ENCODE measurements at places on chromosomes 13 and 19. TPM values are rescaled to one million over a fixed set of nuclear protein-coding genes. Genes with fewer than 3 reads are reported as not detected.

SIGLEC9 gene
- total RNA-seq: 4.8 TPM

DNA sequence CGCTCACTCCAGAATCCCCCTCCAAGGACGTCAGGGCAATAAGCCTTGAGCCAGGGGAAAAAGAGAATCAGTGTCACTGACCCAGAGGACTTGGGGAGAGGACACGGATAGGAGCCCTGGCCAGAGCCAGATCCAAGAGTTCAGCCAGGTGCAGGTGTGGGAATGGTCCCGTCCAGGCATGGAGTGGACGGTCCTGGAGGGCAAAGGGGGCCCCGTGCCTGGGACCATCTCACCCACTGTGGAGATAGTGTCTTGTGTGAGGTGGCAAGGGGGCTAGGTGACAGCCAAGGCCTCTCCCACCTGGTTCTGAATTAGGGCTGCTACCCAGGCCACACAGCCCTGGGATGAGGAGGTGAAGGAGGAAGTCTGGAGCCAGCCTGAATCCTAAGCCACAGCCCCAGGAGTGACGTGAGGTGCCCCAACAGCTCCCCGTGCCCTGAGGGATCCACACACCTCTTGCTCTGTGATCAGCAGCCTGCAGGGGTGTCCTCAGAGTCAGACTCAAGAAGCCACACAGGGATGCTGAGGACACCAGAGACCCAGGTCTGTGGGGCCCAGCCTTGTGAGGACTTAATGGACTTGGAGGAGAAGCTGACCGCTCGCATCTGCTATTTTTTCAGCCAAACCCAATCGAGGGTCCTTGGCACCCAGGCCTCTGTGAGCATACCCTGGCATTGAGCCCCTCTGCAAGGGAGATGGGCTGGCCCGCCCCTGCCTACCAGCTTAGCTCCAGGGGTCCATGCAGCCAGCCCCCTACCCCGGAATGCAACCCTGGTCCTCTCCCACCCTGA is 16.4 kb upstream of the ZNF14 start:
- no peaks in the 10 kb centered on the region for H3K4me1 ChIP-seq
- H3K36me3 ChIP-seq: no peaks in the 10 kb centered on the region
- DNase-seq: no peak

DNA sequence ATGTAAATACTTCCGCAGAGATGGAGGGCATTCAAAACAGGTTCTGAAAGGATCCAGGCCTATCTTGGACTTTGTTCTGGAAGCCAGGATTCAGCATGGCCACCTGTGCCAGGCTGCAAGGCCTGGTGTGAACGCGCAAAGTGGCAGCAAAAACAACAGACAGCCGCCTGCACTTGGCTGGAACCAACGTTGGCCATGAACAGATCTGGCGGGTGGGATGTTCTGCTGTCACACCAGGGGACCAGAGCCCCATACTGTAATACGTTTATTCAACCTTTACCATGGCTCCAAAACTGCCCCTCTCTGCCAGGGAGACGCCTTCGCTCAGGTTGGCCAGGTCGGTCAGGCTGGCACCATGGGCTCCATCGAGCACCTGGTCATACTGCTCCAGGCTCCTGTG is 69.7 kb downstream of the EPS15L1 start:
- H3K36me3 ChIP-seq: peaks cover 60% of the 10 kb centered on the region
- no peak for DNase-seq
- H3K4me1 ChIP-seq: no peaks in the 10 kb centered on the region
- H3K4me3 ChIP-seq: no peak overlapping the region
- H3K27me3 ChIP-seq: no peaks in the 10 kb centered on the region
- H3K27ac ChIP-seq: no peak overlapping the region

DNA sequence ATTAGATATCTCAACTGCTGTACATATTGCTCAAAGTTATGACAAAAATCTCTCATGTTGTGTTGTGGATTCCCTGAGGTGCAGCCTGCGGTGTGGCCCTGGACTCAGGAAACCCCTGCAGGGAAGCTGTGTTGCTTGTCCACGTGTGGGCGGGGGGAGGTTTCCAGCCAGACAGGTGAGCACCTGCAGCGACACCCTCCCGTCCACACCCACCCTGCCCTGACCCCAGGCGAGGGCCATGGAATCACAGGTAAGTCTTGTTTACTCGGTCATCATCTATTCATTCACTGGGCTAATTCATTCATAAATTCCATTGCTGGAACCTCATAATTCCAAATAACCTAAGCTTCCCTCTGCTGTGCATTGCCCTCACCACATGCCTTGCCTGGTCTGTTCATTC is 14.1 kb downstream of the PLPP2 start:
- H3K4me3 ChIP-seq: no peak overlapping the region
- peaks cover 6% of the 10 kb centered on the region for H3K27me3 ChIP-seq
- no peak overlapping the region for H3K27ac ChIP-seq
- H3K4me1 ChIP-seq: no peaks in the 10 kb centered on the region

GRCh38 chr19:656751-657559 is 6.1 kb downstream of the RNF126 start:
- no peak overlapping the region for H3K4me3 ChIP-seq
- H3K36me3 ChIP-seq: no peaks in the 10 kb centered on the region
- no peaks in the 10 kb centered on the region for H3K27me3 ChIP-seq

DNA sequence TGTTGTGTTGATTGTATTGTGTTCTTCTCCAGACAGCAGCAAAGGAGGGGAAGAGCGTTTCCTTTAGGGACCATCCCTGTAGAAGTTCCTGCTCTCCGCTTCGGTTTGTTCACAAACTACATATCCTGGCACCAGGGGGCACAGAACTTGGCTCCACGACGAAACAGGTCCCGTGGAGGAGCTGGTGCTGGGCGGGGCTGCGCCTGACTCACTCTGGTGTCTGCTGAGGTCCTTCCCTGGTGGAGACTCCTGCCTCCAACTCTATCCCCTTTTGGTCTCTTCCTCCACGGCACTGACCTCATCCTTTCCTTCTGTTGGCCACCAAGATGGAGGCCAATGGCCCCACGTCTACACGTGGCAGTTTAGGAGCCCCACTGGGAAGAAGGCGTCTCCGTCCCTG is 14.7 kb downstream of the TMPRSS9 start:
- H3K27me3 ChIP-seq: no peaks in the 10 kb centered on the region
- H3K27ac ChIP-seq: no peak overlapping the region
- no peak for DNase-seq

KCNRG gene
- total RNA-seq: 2.1 TPM

UPK1A gene
- not detected for total RNA-seq

GRCh38 chr19:41904118-41904870 is 21.3 kb downstream of the ARHGEF1 start:
- H3K36me3 ChIP-seq: peaks cover 62% of the 10 kb centered on the region
- H3K27me3 ChIP-seq: no peaks in the 10 kb centered on the region
- peaks cover 3% of the 10 kb centered on the region for H3K4me1 ChIP-seq
- no peak overlapping the region for H3K4me3 ChIP-seq

GRCh38 chr13:48334534-48335127 is 31.1 kb downstream of the RB1 start:
- no peak overlapping the region for H3K4me3 ChIP-seq
- no peaks in the 10 kb centered on the region for H3K27me3 ChIP-seq
- no peak for DNase-seq
- peaks cover 2% of the 10 kb centered on the region for H3K4me1 ChIP-seq
- no peaks in the 10 kb centered on the region for H3K36me3 ChIP-seq

DDX39A gene
- total RNA-seq: 54.7 TPM

- no peaks in the 10 kb centered on the region for H3K4me1 ChIP-seq
- H3K4me3 ChIP-seq: no peak overlapping the region
- DNase-seq: peak; percentile 59
- no peaks in the 10 kb centered on the region for H3K36me3 ChIP-seq
These were observed 20.4 kb upstream of the ZNF91 start for GRCh38 chr19:23415561-23416191.

VRK3 gene
- 16.2 TPM for total RNA-seq

DNA sequence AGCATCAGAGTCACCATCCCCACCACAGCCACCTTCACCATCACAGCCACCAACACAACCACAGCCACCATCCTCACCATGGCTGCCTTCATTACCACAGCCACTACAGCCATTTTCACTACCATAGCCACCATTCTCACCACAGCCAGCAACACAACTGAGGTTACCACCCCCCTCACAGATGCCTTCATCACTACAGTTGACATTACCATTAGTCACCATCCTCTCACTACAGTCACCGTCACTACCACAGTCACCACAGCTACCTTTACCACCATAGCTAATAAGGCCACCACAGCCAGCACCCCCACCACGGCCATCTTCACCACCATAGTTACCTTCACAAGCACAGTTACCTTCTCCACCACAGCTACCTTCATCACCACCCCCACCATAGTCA is 269.6 kb downstream of the DNAJC15 start:
- no peak overlapping the region for H3K4me3 ChIP-seq
- H3K4me1 ChIP-seq: peaks cover 7% of the 10 kb centered on the region
- DNase-seq: no peak
- H3K27me3 ChIP-seq: no peaks in the 10 kb centered on the region

GRCh38 chr13:38538422-38538821 is 148.5 kb upstream of the FREM2 start:
- H3K4me3 ChIP-seq: no peak overlapping the region
- H3K36me3 ChIP-seq: no peaks in the 10 kb centered on the region
- no peak for DNase-seq
- no peak overlapping the region for H3K27ac ChIP-seq
- no peaks in the 10 kb centered on the region for H3K4me1 ChIP-seq

GRCh38 chr13:101522607-101523006 is 70.1 kb downstream of the ITGBL1 start:
- H3K4me3 ChIP-seq: no peak overlapping the region
- H3K36me3 ChIP-seq: no peaks in the 10 kb centered on the region
- no peaks in the 10 kb centered on the region for H3K27me3 ChIP-seq
- no peak overlapping the region for H3K27ac ChIP-seq

DNA sequence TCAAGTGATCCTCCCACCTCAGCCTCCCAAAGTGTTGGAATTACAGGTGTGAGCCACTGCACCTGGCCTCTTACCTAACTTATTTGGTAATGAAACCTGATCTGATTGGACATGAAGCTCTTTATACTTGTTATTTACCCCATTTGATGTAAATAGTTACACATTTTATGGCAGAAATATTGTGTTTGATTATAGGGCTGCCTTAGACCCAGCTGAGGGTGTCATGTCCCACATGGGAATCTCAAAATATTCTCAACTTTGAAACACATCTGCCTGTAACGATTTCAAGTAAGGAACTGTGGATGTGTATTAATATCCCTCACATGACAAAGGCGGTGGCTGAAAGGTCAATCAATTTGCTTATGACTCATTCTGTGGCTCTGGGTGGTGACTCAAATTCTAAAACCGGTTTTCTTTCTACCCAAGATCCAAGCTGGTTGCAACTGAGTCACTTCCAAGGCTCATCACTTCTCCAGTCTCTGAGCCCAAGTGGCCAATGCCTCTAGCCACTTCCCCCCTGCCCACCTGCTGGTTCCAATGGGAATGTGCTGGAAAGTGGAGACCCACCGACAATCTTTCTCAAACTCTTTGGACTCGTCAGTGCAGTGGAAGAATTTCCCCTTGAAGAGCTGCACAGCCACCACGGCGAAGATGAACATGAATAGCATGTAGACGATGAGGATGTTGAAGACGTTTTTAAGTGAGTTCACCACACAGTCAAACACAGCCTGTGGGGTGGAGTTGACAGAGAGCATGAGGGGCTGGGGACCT is 110.9 kb downstream of the IER2 start:
- no peak overlapping the region for H3K27ac ChIP-seq
- H3K4me3 ChIP-seq: no peak overlapping the region
- no peaks in the 10 kb centered on the region for H3K4me1 ChIP-seq
- DNase-seq: no peak
- no peaks in the 10 kb centered on the region for H3K27me3 ChIP-seq

DNA sequence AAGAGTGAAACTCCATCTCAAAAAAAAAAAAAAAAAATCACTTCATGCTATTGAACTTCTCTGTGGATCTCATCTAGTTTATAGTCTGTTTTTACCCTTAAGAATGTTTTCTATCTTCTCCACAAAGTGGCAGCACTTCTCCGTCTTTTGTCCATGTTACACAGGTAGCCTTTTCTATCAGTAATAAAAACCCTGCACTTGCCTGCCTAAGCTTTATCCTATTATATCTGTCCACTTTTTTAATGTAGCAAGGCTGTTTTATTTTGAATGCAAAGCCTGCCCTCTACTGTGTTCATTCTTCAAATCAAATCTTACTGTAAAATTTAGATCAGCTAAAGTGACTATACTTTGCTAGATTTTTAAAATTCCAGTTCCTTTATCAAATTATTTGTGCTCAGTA is 124.0 kb downstream of the STOML3 start:
- H3K4me1 ChIP-seq: no peaks in the 10 kb centered on the region
- H3K36me3 ChIP-seq: no peaks in the 10 kb centered on the region
- DNase-seq: no peak
- H3K27me3 ChIP-seq: no peaks in the 10 kb centered on the region

DNA sequence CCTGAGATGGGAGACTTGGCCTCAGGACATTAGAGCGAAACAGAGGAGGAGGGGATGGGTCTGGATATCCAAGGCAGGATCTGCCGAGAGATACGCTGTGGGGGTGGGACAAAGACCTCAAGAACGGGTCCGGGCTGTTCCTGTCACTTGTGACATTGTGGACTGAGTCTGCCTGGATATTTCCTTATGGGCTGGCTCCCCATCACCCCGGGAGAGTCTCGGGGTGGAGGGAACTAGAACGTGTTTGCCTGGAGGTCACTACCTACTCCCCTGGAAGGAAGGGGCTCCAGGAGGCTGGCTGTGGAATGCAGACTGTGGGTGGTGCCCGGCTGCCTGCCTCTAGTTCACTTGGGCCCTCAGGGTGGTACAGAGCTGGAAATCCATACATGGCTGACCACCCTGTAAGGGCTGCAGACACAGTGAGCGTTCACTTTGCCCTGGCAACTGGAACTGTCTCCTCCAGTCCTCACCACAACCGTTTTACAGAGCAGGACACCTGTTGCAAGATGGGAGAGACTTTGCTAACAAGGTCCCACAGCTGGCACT is 26.4 kb downstream of the DNM2 start:
- peak overlapping the region; percentile 75 for H3K27ac ChIP-seq
- no peaks in the 10 kb centered on the region for H3K36me3 ChIP-seq
- no peaks in the 10 kb centered on the region for H3K27me3 ChIP-seq
- no peak for DNase-seq
- peaks cover 59% of the 10 kb centered on the region for H3K4me1 ChIP-seq
